ENCODE measurements at places on chromosomes 16 and 17.

DNA sequence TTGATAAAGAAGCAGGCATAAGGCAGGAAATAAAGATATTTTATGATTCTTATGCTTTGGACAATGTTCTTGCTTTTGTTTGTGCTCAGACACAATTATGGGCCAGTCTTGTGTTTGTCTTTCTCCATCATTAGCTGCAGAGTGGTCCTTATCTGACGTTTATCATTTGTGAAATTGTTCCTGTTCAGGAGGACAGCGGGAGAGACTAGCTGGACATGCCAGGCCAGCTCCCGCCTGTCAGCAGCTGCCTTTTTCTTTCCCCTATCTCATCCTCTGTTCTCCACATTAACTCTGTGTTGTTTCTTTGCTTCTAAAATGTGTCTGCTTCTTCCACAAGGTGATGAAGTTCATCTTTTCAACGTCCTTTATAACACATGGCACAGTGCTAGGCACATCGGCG, 333.5 kb downstream of the NPIPA8 start:
- DNase-seq = no peak
- no peaks in the 10 kb centered on the region for H3K36me3 ChIP-seq

DNA sequence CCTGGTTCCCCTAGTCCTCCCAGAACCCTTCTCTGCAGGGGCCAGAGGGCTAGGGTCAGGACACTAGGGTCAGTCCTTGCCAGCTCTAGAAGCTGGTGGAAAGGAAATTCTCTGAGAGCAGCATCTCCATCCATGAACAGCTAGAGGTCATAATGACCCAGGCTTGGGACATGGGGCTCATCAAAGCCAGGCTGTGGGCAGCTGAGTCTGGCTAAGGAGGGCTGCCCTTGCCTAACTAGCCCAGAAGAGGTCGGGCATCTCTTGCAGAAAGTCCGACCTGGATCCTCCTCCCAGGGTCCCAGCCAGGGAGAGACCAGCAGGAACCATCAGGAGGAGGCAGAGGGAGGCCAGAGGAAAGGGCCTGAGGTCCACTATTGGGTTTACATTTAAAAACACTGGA, 4.3 kb downstream of the MPO start:
- H3K4me1 ChIP-seq = peaks cover 6% of the 10 kb centered on the region
- no peak for DNase-seq
- peaks cover 58% of the 10 kb centered on the region for H3K27me3 ChIP-seq
- H3K36me3 ChIP-seq = no peaks in the 10 kb centered on the region
- no peak overlapping the region for H3K4me3 ChIP-seq

DNA sequence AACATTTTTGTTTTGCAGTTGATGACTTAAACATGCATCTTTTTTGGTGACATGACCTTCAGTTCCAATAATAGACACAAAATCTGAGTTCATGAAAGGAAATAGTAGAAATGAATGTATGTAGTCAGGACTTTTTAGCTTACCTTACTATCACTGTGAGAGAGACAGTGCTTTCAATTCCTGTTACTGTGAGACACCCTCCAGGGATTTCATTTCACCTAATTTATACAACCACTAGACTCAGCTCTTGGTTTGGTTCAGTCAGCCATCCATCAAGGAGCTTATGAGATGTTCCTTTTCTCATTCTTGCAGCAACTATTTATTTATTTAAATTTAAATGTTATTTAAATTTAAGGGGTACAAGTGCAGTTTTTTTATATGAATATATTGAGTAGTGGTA, 77.9 kb downstream of the MAP2K4 start:
- H3K27me3 ChIP-seq = no peaks in the 10 kb centered on the region
- no peaks in the 10 kb centered on the region for H3K4me1 ChIP-seq
- no peak for DNase-seq
- H3K4me3 ChIP-seq = no peak overlapping the region

- DNase-seq = no peak
- no peaks in the 10 kb centered on the region for H3K36me3 ChIP-seq
- no peak overlapping the region for H3K4me3 ChIP-seq
- H3K27ac ChIP-seq = no peak overlapping the region
- H3K27me3 ChIP-seq = peaks cover 4% of the 10 kb centered on the region
Measured at GRCh38 chr16:47943235-47943634, 212.6 kb downstream of the ABCC12 start.

- peaks cover 3% of the 10 kb centered on the region for H3K36me3 ChIP-seq
- no peak overlapping the region for H3K27ac ChIP-seq
- DNase-seq = no peak
- H3K4me1 ChIP-seq = peaks cover 9% of the 10 kb centered on the region
- H3K27me3 ChIP-seq = no peaks in the 10 kb centered on the region
Measured at GRCh38 chr17:57092779-57093178, 7.7 kb downstream of the AKAP1 start.

DNA sequence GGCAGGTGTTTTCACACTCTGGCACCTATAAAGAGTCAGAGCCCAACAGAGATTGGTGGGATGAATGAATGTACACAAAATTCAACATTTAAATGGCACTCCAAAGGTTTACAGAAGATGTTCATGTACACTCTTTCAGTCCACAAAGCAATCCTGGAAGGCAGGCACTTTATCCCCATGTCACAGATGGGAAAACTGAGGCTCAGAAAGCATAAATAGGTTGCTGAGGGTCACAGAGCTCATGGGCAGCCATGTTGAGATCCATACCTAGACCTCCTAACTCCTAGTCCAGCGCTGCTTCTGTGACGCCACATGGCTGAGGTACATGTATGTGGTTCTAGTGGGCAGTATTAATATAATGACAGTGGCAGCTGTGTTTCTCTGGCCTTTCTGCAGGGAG, 157.7 kb upstream of the LHX1 start:
- no peaks in the 10 kb centered on the region for H3K36me3 ChIP-seq
- no peaks in the 10 kb centered on the region for H3K4me1 ChIP-seq
- peaks cover 32% of the 10 kb centered on the region for H3K27me3 ChIP-seq

DNA sequence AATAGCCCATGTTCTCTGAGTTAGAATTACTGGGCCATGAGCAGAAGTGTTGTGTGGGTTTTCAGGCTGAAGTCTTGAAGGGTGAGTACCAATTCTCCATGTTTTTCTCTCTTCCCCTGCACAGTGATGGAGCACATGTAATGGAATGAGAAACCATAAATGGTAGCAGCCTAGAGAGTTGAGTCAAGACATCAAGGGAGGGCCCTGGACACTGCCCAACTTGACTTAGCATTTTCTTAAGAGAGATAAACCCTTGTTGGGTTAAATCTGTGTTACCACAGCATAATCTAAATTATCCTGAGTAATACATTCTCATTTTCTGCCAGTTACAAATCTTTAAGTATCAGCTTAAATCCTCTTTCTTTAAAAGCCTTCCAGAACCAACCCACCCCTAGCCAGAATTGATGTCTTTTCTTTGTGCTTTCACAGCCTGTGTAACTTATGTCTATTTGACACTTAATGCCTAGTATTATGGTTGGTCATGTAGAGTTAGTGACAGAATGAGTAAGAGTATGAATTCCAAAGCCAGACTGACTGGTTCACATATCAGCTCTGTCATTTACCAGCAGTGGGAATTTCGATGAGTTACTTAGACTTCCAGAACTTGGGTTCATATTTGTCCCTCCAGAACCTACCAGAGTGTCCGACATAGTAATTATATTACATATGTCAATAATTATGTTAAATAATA, 27.0 kb upstream of the RGS9 start:
- no peak for DNase-seq
- no peak overlapping the region for H3K27ac ChIP-seq
- peaks cover 50% of the 10 kb centered on the region for H3K27me3 ChIP-seq

All from activated naive CD4-positive, alpha-beta T cell treated with anti-CD3 and anti-CD28 coated beads, Interleukin-2, amount 10 ng/mL, durations not matched to agents 7 days and 5 days (primary cell).